ENCODE measurements at places on chromosomes 12 and 14.

- DNase-seq = no peak
These were observed 170.9 kb upstream of the BMP4 start for GRCh38 chr14:54127526-54127925.

DNA sequence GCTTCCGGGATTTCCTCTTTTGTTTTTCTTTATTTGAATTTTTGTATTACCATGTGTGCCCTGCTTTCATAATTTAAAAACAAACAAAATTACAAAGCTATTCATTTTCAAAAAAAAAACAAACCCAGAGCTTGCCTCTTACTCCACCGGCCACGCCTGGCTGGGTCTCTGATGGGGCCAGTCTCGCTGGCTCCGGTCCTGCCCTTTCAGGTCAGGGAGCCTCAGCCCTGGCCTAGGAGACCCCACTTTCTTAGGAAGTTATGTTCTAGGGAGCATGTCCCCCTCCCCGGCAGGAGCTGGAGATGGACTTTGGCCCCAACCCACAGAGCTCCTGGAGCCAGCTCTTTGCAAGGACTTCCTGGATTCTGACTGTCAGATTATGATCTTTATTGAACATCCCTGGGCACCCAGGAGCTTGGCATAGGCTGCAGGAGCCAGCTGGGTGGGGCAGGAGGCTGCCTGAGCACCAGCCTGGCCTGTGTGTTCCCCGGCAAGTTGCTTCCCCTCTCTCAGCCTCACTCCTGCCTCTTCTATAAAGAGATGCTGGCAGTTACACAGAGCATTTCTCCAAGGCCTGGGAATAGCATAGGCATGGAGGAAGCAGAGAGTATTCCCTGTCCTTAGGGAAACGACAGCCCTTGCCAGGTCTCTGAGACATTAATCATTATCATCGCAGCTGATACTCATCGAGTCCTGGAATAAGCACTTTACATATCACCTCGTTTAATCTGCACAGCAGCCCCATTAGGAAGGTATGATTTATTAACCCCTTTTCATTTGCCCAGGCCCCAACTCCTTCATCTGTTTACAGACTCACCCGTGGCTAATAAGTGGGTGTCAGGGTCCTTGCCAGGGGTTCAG, 3.5 kb downstream of the DEGS2 start:
- no peak for DNase-seq

- no peak for DNase-seq
These were observed 115.6 kb downstream of the BTG1 start for GRCh38 chr12:92029902-92030586.

GRCh38 chr14:58663494-58664111, 25.8 kb downstream of the DACT1 start:
- DNase-seq = no peak

DNA sequence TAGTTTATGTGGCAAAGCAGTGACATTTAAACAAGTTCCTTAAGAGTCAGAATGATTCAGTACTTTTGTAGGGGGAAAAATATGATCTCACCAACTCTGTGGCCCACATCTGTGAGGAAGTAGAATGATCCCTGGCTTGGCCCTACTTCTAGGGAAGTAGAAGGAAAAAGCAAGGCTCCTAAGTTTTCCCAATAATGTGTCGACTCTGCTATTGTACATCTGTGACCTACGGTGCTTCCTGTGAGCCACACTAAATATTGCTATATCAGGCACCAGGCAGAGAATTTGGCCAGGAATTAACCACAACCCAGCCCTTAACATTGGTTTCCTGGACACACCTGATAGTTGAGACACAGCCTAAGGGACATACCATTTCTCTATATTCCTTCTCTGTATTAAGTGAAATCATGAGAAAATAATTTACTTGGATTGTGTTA, 9.3 kb upstream of the NID2 start:
- DNase-seq = no peak

DNA sequence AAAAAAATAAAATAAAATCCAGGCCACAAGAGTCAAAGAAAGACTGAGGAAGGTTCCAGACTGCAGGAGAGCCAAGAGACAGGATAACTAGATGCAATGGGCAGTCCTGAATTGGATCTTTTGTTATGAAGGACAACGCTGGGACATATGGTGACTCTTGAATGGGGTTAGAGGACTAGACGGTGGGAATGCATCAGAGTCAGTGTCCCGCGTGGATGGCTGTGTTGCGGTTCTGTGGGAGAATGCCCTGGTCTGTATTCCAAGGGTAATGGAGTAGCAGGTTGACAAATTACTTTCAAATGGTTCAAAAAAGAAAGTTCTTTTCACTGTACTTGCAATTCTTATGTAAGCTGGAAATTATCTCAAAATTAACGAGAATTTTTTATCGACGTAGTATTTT, 20.1 kb downstream of the SSH1 start:
- no peak for DNase-seq

GRCh38 chr14:28163897-28164296, 602.7 kb upstream of the FOXG1 start:
- no peak for DNase-seq

DNA sequence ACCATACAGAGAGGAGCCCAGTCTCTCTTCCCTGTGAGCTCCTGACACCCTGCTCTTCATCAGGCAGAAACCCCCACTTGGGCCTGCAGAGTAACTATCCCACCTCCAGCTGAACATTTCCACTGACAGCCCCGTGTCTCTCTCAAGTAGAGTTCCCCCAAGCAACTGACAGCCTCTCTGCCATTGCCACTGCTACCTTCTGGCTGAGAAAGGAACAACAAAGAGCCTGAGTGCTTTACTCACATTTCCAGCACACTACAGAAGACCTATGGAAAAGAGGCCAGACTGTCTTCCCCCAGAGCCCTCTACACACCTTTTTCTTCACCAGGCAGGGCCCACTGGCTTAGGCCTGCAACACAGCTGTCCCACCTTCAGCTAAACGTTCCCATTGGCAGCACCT, 18.4 kb upstream of the ASCL1 start:
- no peak for DNase-seq

- peak; percentile 44 for DNase-seq
These were observed 833 bp upstream of the BHLHE41 start for GRCh38 chr12:26125400-26126339.

- DNase-seq = no peak
These were observed 1.8 kb downstream of the A2M start for GRCh38 chr12:9113987-9114309.

DNA sequence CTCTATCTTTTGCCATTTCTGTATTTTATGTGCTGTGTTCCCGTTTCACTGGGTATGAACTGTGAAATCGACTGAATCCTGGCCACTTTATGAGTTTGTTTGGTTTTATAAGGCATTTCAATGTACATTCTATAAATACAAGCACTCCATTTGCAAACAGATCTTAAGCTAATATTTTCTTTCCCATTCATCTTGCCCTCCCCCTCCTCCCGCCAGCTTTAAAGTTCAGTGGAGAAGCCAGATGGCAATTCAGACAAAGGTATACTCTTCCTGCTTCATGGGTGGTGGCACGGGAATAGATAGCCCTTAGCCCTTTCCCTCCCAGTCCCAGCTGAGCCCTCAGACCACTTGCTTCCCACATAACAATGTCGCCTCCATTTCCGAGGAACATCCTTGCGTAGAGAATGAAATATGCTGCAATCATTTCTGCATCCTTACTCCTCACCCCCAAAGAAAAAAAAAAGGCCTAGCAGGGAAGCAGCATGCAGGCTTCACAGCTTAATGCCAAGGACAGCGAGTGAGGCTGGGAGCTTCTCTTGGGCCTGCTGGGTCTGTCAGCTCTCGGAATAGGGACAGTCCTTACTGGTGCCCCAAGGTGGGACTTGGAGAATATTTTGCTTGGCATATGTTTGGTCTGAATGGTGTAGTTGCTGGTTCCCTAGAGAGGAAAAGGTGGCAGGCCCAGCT, 52.8 kb upstream of the SRSF5 start:
- DNase-seq = no peak

GRCh38 chr14:24233538-24233866, 773 bp downstream of the GMPR2 start:
- DNase-seq = no peak

- DNase-seq = no peak
These were observed 49.4 kb upstream of the ZFP36L1 start for GRCh38 chr14:68842298-68842697.

DNA sequence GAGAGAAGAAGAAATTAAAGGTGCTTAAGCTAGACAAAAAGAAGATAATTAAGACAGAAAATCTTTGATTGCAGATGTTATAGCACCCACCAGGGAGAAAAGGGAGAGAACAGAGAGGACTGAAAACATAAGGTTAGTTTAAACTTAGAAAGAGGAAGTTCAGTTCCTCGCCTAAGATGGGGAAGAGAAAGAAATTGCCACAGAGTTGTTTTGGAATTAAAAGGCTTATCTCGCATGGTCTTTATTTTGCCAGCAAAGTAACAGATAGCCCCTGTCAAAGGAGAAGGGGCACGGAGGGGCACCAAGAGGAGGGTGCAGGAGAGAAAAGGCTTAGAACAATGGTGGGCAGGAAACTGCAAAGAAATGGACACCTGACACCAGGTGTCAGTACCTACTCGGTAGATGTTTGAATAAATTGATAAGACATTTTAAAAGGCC, 17.8 kb upstream of the OXA1L start:
- no peak for DNase-seq

DNA sequence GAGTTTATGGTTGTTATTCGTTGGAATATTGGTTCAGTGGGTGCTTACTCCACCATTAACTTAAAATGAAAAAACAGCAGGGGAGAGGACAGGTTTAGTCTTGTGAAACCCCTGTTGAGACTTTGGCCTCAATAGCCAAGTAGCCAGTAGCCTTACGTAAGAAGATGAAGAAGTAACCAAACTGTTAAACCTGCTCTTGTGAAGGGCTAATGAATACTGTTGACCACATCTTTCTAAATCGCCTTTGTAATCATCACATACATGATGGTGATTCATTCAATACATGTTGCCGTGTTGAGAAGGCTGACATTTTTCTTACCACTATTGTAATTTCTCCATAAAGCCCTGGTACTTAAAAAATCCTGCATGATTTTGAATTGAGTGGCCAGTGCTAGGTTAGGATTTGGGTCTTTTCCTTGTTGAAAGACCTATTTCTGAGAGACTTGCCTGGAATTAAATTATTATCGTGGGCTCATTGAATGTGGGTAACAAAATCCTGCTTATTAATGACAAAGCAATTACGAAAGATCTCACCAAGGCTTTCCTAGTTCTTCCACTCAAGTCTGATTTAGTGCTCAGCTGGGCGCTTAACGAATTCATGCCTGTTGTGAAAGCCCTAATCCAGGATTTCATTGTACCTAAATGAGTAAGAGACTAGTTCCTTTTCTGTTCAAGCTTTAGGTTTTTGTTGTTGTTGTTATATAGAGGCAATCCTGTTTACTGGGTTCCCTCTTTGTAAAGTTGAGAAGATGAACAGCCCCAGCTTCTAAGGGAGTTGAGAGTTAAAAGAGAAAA, 333.1 kb downstream of the FUT8 start:
- no peak for DNase-seq

DNA sequence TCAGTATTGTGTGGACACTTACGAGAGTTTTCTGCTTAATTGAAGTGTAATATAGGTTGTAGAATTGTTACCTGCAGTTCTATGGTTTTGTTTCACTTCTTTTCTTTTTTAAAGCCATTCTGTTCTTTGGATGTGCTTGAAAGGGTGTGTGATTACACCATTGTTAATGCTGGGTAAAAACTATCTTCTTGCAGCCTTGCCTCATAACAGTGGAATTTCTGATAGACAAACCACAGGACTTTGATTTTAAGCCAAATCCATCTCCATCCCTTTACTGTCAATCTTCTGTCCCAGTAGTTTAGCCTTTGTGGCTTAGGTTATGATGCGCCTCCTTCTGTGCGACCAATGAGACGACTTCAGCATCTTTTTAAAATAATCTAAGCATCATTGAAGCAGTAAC, 182.3 kb downstream of the PELI2 start:
- no peak for DNase-seq

GRCh38 chr14:24238527-24239037, 3.8 kb downstream of the TINF2 start:
- no peak for DNase-seq

DNA sequence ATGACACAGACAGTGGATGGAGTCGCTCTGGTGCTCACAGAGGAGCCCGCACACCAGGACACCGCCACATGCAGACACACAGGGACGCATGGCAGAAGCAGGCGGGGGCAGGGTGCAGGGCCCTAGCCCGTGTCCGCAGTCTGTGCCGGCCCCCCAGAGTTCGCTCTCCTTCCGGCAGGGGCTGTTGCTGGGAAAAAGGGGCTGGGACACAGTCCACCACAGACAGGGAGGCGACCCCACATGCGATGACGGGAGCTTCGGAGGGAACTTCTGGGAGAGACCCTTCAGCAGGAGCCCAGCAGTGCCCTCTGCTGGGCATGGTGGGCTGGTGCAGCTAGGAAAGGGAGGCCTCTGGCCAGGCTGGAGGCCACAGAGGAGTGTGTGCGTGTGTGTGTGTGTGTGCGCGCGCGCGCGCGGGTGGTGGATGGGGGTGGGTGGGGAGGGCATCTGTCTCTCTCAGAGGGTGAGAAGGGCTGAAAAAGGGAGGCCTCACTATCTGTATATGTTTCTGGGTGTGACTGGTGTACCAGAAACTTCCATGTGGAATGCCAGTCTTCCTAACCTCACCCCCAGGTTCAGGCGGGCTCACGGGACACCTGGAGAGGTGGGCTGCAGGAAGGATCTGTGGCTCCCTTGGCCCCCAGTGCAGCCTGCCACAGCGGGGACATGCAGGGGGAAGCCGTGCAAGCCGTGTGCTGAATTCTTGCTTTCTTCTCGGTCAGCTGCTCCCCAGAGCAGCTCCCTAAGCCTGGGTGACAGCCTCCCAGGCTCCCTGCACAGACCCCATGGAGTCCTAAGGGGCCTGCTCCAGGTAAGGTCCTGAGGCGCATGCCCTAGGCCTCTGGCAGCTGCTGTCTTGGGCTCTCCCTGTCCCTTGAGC, 60.7 kb downstream of the PLEKHG3 start:
- peak; percentile 63 for DNase-seq

DNA sequence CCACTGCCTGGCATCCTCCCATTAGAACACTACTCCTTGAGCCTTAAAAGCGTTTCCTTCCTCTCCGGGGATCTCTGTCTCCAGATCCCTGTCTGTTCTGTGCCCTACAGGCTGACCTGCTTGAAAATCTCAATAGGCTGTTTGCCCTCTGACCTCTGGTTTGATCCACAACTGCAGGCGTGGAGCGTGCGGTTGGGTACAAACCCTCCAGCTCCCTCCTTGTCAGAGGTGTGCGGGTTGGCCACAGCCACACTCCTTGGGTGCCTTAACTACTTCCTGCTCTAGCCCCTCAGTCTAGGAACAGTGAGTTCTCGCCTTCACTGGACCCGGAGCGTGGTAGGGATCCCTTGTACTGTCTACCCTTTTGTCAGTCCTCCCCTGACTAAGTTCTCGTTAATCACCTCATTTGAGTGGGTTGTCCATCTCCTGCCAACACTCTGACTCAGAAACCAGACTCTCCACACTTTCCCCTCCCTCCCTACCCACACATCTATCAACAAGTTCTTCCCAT, 33.1 kb downstream of the CMKLR1 start:
- DNase-seq = no peak

DNA sequence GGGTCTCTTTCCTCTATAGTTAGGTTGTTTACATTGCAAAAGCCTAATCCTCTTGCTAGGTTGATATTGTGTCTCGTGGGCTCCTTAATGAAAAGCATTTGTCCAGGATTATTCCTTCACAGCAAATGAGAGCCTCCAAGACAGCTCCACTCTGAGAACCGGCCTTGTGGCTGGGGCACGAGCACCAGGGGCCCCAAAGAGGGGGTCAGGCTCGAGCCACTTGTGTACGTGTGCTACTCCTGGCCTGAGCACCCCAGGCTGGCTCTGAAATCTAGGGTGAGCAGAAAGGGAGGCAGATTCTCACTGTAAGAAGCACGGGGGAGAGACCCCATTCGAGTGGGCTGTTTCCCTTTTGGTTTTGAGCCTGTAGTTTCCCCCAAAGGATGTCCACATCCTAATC, 45.0 kb upstream of the FZD10 start:
- DNase-seq = no peak
